Stimulated activated CD8-positive, alpha-beta memory T cell treated with anti-CD3 and anti-CD28 coated beads, Interleukin-2, amount 100 ng/mL, for 1 hour (primary cell): ENCODE measurements at places on chromosomes 13 and 19.

GRCh38 chr13:51626749-51627148, 42.5 kb downstream of the WDFY2 start:
- no peak for DNase-seq

DNA sequence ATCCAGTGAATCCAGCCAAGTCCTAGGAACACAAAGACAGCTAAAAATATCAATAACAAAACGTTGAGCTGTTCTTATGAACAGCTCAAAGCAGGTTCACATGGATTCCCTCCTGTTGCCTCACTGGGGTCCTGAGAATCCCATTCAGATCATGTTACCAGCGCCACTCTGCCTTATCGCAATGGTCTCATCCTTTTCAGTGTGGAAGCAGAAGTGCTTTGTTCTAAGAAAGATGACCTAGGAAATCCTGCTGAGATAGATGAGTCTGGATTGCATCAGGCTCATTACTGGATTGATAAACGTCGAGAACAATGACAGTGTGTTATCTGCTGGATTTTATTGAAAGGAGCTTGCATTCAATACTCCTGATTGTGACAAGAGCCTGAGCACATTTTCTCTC, 87.0 kb downstream of the SLAIN1 start:
- no peak for DNase-seq

DNA sequence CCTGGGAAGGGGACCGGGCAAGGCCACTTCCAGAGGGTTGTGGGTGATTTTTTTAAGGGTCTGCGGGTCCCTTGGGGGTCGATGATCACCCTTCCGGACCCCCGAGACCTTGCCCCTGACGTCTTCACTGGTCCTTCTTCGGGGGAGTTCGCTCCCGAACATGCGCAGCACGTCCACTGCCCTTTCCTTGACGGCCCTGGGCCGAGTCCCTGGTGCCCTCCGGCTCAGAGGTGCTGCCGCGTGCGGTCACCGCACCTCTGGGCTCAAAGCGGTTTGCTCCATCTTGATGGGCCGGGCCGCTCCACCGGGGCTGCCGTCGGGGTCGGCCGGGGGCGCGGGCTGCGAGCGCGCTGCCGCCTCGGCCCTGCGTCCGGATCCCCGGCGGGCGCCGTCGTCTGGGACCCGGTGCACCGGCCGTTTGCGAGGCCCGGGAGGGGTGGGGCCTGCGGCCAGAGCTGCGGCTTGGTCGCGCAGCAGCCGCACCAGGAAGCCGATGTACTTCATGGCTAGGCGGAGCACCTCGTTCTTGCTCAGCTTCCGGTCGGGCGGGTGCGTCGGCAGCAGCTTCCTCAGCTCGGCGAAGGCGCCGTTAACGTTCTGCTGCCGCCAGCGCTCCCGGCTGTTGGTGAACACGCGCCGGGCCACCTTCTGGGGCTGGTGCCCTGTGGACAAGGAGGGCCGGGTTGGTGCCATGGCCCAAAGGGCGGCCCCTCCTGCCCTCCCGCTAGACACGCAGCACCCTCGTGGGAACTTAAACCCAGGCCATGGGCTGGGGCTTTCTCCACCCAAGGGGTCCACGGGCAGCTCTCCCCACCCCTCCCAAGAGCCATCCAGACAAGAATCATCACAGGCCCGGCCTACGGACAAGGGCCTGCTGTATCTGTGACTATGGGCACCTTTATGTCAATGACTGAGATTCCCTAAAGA, 3.3 kb downstream of the LYL1 start:
- peak; percentile 50 for DNase-seq

GRCh38 chr19:15022752-15023151, 26.5 kb upstream of the CASP14 start:
- DNase-seq, result no peak

- no peak for DNase-seq
Measured at GRCh38 chr19:33864311-33864850, 67.7 kb downstream of the KCTD15 start.

- no peak for DNase-seq
Measured at GRCh38 chr19:3248728-3249326, 24.4 kb downstream of the CELF5 start.

- no peak for DNase-seq
Measured at GRCh38 chr19:18629166-18630088, 7.4 kb upstream of the KLHL26 start.

- no peak for DNase-seq
Measured at GRCh38 chr19:32206065-32206464, 139.3 kb upstream of the ZNF507 start.

DNA sequence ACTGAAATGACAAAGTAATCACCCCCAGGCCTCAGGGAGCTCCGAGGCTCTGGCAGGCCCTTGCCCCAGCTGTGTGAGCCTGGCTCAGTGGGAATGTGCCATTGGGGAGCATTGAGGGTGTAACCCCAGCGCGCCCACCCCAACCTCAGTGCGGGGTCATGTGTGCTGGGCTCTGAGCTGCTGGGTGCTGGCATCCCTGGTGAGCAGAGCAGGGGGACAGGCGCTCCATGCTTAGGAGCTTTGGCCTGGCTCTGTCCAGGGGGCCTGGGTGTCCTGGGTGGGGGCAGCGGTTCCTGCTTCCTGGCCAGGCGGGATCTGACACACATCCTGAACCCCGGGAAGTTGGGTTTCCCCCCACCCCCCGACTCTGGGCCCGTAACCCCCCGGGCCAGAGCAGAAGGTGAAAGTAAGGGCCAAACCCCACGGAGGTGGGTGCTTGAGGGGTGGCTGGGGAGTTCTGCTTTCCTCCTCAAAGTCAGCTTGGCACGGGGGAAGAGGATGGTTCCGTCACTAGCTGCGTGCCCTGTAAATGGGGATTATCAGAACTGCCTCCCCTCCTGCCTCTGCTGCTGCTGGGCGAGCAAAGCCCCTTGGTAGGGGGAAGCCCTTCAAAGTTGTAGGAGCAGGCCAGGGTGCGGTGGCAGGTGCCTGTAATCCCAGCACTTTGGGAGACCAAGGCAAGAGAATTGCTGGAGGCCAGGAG, 1.7 kb downstream of the LRP3 start:
- no peak for DNase-seq

GRCh38 chr19:18589380-18590272, 1.0 kb downstream of the REX1BD start:
- DNase-seq, result peak; percentile 34

GRCh38 chr19:33502521-33502920, 19.1 kb downstream of the PEPD start:
- DNase-seq, result no peak

DNA sequence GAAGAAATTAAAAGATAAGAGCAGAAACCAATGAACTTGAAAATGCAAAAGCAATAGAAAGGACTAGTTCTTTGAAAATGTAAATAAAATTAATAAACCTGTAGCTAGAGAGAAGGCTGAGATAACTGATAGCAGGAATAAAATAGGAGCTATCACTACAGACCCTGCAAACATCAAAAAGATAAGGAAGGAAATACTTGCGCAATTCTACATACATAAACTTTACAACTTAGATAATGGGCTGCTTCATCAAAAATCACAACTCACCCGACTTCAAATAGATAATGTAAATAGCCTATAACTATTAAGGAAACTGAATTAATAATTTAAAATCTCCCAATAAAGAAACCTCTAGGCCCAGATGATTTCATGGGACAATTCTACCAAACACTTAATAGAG, 3.5 kb upstream of the ATP4B start:
- DNase-seq, result no peak

DNA sequence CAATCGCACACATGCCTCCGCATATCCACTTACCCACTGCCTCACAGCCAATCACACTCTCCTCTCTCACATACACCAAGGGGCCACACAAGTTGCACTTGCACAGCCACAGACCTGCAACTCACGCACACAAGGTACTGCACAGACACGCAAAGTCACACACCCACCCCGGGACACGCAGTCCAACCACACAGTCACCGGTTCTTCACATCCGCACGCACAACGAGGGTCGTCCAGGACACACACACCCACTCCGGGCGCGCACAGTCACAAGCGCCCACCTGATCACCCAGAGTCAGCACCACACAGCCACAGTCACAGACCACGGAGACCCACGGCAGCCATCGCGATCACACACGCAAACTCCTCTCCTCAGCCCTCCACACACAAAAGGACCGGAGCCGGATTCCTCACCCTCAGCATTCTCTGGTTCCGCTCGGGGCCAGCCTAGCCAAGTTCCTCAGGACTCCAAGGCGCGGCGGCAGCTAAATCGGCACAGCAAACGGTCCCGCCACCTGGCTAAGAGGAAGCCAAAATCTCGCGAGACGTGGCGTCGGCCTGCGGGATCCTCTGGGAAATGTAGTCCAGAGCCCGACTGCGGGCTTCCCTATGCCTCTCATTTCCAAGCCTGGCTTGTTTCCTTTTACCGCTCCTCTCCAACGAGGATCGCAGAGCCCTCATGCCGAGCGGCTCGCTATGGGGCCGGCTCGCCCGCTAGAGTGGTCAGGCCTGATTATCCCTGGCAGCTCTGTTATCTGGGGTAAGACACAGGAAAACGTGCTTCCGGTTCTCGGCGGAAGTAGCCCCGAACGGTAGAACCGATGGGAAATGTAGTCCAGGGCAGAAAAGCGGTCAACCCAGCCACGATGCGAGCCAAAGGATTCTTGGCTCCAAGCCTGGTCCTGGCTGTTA, at the start of gene ZNF850:
Gene ZNF850, minus strand, starts transcription at position 497 of the 912 bp plus-strand sequence. CDS start 10,201 bp downstream, outside the sequence.
- DNase-seq, result peak; percentile 90
